ENCODE measurements at places on chromosomes 5 and 9.

GRCh38 chr5:8436924-8437323 lies 568.0 kb downstream of the MTRR start:
- DNase-seq, result no peak

- no peak for DNase-seq
Observed at GRCh38 chr5:1325191-1325741, 19.6 kb downstream of the CLPTM1L start.

DNA sequence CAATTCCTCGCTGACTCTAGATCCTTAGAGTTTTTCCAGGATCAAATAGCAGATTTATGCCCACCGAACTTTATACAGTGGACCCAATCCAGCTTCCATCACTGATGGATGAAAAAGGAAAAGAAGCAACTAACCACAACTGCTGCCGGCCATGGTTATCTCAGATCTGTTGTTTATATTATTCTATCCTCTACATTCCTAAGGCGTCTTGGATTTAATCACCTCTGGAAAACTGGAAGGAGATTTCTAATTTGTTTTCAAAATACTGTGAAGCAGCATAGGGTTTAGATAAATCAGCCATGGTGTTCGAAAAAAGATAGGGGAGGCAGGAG lies 663 bp upstream of the ZNF366 start:
- no peak for DNase-seq

DNA sequence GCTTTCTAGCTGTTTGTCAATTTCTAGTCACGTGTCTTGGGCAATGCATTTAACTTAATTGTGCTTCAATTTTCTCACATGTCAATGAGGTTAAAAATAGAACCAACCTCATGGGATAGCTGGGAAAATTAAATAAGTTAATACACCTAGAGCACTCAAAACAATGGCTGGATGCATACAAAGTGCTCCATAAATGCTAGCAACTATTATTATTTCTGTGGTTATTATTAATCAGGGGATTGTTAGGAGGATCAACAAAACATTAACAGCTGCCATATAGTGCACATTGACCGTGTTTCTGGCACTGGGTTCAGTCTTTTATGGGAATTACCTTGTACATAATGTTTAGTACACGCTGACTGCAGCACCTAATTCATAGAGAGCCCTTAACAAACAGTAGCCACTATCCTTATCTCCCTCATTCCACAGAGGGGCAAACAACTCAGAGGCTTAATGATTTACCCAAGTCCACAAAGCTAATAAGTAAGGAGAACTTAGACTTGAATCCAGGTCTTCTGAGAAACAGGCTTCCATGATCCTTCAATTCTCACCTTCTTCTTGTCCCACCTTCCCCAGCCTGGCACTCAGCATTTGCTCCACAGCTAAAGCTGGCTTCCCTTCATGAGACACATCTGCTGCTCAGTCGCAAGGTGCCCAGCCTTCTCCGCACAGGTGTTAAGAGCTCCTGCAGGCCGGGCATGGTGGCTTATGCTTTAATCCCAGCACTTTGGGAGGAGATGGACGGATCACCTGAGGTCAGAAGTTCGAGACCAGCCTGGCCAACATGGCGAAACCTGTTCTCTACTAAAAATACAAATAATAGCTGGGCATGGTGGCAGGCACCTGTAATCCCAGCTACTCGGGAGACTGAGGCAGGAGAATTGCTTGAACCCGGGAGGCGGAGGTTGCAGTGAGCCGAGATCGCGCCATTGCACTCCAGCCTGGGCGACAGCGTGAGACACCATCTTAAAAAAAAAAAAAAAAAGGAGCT lies 137.4 kb upstream of the ABCA1 start:
- DNase-seq, result peak; percentile 67

DNA sequence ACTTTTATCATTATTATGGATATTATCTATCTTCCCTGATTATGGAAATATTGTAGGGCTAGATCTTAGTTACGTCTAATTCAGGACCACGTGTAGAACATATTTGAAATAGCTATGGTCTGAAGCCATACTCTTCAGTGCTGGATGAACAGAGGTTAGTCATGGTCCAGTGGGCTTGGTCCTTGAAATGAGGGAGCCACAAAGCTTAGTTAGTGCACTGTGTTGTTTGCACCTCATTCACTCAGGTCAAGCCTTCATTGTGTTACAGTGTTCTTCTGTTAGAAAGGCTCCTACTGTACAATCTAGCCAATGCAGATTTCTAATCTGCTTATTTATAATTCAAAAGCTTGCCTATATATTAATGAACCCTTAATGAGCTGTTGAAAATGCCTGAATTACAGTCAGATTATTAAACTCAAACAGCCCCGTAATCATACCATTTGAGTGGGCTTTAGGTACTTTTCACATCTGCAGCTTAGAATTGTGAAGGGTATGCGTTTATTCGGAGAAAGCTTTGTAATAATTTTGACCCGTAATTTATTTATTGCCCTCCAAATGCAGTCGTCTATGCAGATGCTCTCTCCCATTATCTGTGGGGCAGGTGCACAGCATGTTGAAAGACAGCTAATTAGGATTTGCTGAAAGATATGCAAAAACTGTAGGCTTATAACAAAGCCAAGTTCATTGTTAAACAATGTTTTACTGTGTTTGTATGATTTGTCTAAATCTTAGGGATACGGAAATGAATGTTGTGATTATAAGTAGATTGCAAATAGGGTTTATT lies 164.9 kb downstream of the PBX3 start:
- DNase-seq, result peak; percentile 36

DNA sequence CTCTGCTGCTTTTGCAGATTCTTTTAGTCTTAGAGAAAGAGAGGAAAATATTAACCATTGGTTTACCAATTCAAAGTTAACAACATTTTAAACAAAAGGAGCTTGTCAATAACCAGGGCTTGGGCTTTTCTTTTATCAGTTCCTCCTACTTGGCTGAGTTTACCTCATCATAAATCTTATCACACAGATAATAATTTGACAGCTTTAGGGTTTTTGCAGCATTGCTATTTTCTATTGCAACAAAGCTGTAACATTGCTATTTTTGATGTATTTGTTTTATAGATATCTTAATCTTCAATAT lies 9.8 kb upstream of the ABL1 start:
- no peak for DNase-seq

DNA sequence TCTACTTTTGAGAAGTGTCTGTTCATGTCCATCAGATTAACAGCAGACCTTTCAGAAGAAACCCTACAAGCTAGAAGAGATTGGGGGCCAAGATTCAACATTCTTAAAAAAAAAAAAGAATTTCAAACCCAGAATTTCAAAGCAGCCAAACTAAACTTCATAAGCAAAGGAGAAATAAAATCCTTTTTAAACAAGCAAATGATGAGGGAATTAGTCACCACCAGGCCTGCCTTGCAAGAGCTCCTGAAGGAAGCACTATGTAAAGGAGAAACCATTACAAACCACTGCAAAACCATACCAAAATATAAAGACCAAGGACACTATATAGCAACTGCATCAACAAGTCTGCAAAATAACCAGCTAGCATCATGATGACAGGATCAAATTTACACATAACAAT lies 124.6 kb upstream of the PDE4D start:
- no peak for DNase-seq

DNA sequence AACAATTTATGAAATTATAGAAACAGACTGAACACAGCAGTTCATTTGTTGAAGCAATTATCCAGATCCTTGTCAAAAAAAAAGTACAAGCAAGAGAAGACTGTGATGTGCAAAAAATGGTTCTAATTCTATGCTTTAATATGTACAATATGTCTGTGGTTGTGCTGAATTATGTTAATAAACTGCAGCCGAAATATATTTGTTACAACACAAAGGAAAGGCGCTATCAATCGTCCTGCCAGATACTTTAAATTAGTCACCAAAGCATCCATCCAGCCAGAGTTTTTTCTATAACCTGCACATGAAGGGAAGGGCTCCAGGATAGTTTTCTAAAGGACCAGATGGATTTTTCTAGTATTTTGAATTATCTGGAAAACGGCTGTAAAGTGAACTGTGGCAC lies 259.5 kb downstream of the BNC2 start:
- no peak for DNase-seq

GRCh38 chr9:84754881-84755280 lies 85.4 kb downstream of the NTRK2 start:
- DNase-seq, result no peak

DNA sequence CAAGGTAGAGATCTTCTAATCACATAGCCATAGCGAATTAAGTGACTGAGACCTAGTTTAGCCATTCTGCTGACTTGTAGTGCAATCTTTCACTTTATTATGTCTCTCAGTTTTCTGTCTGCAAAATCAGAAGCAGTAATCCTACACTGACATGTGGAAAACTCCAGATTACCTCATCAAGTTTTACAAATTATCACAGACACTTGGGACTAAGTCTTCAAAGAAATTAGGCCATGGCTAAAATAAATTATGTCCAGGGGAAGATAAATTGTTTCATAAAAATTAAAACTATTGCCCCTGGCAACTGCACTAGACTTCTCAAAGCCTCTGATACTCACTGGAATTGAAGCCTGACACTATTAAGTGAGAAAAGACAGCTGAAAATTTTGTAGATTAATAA lies 129.9 kb upstream of the RGMB start:
- DNase-seq, result no peak

DNA sequence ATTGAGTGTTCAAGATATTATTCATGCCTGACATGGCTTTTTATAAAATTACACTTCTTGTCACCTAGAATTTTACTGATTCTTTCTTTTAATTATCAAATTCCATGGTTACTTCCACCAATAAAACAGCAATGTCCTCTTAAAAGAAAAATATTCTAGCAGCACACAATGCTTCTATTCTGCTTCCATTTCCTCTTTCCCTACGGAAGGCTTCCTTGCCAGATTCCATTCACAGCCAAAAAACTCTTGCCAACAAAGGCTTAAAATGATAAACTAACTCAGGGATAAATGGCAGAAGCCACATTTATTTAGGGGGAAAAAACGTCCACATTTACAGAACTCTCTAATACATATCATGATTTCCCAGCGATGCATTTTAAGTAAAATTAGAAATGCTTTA lies 111.6 kb downstream of the CTNND2 start:
- DNase-seq, result no peak

GRCh38 chr9:86352440-86353077 lies 1.7 kb downstream of the TUT7 start:
- no peak for DNase-seq

DNA sequence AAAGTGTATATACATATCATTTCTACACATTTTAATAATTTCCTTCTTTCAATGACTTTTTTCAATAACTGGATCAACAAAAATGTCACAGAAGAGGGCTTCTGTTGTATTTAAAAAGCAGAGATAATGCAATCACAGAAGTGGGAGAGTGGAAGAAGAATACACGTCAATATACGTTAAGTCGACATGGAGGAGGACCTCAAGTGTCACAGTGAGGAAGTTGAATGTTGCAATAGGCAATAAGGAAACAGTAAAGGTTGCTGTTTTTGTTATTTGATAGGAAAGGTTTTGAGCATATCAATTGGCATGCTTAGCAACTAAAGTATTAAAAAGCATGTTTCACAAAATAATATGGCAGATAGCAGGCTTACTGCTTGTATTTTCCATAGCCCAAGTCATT lies 184.0 kb upstream of the NR4A3 start:
- DNase-seq, result no peak

GRCh38 chr9:21825637-21826036 lies 23.2 kb downstream of the MTAP start:
- DNase-seq, result no peak

DNA sequence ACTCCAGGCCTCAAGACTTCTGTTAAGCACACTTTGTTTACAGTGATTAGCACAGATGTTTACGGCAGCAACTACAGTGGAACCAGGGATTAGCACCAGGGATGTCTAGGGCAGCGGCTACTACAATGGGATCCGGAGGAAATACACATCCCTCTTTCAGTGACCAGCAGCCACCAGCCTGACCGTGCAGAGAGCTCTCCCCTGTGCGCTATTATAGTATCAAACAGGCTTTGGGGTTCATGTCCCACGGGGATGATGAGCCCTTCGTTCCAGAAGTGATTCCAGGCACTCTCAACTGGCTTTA lies 21.5 kb downstream of the GFPT2 start:
- no peak for DNase-seq

- DNase-seq, result no peak
Observed at GRCh38 chr5:67009028-67009427, 187.6 kb downstream of the CD180 start.

- DNase-seq, result peak; percentile 6
Observed at GRCh38 chr9:33815781-33816180, 1.2 kb upstream of the UBE2R2 start.

- no peak for DNase-seq
Observed at GRCh38 chr5:37054391-37054790, 177.8 kb downstream of the NIPBL start.

- DNase-seq, result no peak
Observed at GRCh38 chr5:177966839-177967166, 29.2 kb downstream of the PROP1 start.

- no peak for DNase-seq
Observed at GRCh38 chr9:70580606-70581195, 166.2 kb upstream of the KLF9 start.

GRCh38 chr5:134124289-134125038 lies 10.0 kb downstream of the TCF7 start:
- DNase-seq, result no peak

GRCh38 chr9:68546596-68547390 lies 6.1 kb upstream of the TMEM252 start:
- peak; percentile 49 for DNase-seq

DNA sequence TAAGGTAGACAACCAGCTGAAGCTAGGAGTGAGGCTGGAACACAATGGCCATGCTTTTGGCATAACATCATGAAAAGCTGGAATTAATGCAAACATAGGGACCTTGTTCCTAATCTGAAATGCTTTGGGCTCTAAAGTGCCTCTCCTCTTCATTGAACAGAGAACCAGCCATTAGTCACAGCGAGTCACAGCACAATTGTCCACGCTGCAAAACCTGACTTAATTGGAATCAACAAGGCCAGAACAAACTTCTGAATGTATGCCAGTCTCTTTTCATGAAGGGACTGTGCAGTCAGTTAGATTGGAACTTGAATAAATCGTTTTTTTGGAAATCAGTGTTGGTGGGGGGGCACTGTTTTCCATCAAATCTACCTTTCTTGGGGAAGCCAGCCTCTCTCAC lies 96.5 kb downstream of the JAKMIP2 start:
- peak; percentile 40 for DNase-seq

GRCh38 chr5:73296772-73297171 lies 123.8 kb downstream of the TMEM174 start:
- no peak for DNase-seq

- DNase-seq, result no peak
Observed at GRCh38 chr9:132003896-132004295, 75.8 kb downstream of the MED27 start.

GRCh38 chr5:56360816-56361215 lies 127.7 kb upstream of the ANKRD55 start:
- DNase-seq, result no peak
